ENCODE measurements at places on chromosomes 5 and 9.

- DNase-seq = no peak
Observed at GRCh38 chr5:107821288-107821687, 150.6 kb upstream of the EFNA5 start.

- DNase-seq = peak; percentile 50
Observed at GRCh38 chr5:168674893-168675482, 95.8 kb upstream of the PANK3 start.

- DNase-seq = no peak
Observed at GRCh38 chr5:124237206-124237695, 509.2 kb downstream of the ZNF608 start.

GRCh38 chr5:6649186-6649585, 15.9 kb downstream of the SRD5A1 start:
- DNase-seq = no peak

DNA sequence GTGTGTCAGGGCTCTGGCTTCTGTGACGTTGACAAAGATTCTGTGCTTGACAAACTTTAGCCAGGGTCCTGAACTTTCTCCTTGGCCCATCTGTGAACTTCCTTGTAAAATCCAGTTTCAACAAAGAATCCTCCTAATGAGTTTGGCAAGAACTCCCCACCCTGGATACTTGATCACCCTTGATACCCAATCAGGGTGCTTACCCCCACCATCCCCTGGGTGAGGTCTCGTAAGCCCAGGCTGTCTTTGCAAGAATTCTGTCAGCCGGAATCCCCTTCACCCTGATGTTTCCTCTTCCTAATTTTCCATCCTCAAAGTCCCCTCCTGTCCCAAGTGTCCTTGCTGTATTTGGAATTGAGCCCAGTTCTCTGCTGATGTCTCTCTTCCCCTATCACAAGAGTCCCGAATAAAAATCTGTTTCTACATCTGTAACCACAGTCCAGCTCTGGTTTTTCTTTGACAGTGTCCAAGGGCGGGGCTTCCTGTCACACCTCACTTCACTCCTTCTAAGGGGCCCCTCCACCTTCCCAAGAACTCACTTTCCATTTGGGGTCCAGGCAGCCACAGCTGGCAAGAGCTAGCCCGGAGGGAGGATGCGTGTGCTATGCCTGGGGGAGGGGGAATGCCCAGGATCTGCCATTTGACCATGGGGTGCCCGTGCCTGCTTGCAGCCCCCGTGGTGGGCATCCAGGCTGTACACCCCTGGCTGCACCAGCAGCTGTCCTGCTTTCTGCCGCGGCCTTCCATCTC, 2.7 kb upstream of the CARD19 start:
- peak; percentile 20 for DNase-seq

DNA sequence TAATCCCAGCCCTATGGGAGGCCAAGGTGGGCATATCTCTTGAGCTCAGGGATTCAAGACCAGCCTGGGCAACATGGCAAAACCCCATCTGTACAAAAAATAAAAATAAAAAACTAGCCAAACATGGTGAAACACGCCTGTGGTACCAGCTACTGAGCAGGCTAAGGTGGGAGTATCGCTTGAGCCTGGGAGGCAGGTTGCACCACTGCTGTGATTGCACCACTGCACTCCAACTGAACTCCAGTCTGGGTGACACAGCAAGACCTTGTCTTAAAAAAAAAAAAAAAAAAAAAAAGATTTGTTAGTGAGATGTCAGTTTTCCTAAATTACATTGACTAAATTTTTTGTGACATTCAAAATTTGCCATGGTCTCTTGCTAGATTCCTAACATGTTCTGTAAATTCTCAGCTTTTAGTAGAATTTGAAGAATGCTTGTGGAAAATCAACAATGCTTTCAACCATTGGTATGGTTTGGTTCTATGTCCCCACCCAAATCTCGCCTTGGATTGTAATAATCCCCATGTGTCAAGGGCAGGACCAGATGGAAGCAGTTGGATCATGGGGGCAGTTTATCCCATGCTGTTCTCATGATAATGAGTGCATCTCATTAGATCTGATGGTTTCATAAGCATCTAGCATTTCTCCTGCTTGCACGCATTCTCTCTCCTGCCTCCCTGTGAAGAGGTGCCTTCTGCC, 236.1 kb downstream of the ARRDC3 start:
- DNase-seq = no peak

DNA sequence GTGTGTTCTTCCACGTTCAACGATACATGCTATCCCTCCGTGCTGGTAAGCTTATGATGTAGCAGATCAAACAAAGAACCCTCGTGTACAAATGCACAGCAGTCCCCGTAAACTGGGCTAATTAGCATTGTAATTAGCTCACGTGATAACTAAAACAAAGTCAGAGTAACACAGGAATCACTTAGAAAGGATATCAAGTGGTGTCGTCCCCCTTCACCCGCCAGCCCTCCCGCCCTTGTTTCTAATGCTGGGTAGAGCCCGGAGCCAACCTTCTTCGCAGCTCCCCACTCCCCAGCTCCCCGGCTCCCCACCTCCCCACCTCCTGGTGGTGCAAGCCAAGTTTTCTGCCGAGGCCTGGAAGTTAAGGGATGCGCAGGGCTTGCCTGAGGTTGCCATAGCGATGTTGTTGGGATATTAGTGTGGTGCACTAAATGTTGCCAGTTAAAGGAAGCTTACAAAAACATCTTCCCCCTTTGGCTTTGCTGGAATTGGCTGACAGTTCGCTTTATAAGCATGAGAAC, 357.9 kb upstream of the CCNH start:
- peak; percentile 8 for DNase-seq
